ENCODE measurements at places on chromosomes 12 and 14.

- DNase-seq = peak; percentile 81
Observed at GRCh38 chr12:50112456-50113218, 601 bp downstream of the COX14 start.

- no peak for DNase-seq
Observed at GRCh38 chr14:100065111-100065871, at the start of gene EVL. Gene EVL, plus strand, starts transcription at chr14:100065422. Its CDS starts 79 bp downstream, at chr14:100065501.

DNA sequence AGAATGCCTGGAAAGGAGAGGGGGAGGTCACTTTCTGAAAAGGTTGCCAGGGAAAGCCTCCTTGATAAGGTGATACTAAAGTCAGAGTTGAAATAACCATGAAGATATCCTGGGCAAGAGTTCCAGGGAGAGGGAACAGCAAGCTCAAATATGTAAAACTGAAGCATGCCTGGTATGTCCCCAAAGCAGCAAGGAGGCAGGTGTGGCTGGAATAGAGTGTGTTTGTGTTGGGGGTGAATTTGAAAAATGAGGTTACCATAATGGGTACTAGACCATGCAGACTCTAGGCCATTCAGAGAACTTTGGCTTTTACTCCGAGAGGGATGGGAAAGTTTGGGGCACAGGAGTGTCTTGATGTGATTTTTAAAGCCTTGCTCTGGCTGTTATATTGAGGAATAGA, 66.7 kb upstream of the PTCSC3 start:
- no peak for DNase-seq

GRCh38 chr14:61325166-61325565, 3.8 kb downstream of the PRKCH start:
- DNase-seq = no peak

- no peak for DNase-seq
Observed at GRCh38 chr14:103296987-103297386, 37.0 kb upstream of the EIF5 start.

GRCh38 chr12:32559434-32559833, 119.7 kb upstream of the DNM1L start:
- DNase-seq = no peak
